ENCODE measurements at places on chromosomes 5 and 9. TPM values are rescaled to one million over a fixed set of nuclear protein-coding genes. Genes with fewer than 3 reads are reported as not detected.

- no peak for DNase-seq
These were observed 121.7 kb downstream of the ADAMTS6 start for GRCh38 chr5:65359981-65360380.

TLR4 gene
- total RNA-seq, result 9.8 TPM

TDRD7 gene
- total RNA-seq, result 25.7 TPM

DNA sequence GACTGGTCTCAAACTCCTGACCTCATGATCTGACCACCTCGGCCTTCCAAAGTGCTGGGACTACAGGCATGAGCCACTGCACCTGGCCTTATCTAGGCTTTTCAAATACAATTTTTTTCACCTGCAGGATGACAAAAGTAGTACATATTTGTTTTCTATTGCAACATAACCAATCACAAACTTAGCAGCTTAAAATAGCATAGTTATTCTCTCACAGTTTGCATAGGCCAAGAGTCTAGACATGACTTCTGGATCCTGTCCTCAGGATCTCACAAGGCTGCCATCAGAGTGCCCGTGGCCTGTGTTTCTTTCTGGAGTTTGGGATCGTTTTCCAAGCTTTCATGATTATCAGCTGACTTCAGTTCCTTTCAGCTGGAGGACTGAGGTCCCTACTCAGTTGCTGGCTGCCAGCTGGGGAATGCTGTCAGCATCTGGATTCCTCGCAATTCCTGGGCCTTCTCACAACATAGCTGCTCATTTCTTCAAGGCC lies 348.9 kb downstream of the ARHGEF28 start:
- no peak for DNase-seq

GRCh38 chr5:4196744-4197143 lies 601.1 kb downstream of the IRX1 start:
- DNase-seq, result no peak

DNA sequence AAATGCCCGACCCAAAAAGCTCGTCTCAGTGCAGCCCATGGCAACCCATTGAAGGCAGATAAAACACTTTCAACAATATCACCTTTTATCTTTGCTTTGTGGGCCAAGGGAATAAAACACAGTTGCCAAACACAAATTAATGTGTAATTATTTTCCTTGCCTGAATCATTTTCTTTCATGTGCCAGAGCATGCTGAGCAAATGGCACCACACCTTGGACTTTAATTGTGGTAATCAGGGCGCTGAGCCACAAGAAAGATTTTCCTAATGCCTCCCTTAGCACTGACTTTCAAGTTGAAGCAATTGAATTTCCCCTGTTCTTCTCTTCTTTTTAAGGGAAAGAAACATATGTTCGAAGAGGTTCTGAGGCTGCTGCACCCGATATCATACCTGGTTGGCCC lies 297.1 kb upstream of the MSX2 start:
- no peak for DNase-seq

GRCh38 chr9:88593537-88594185 lies 58.7 kb downstream of the NXNL2 start:
- DNase-seq, result peak; percentile 70

HTR4 gene
- 3.8 TPM for total RNA-seq

DNA sequence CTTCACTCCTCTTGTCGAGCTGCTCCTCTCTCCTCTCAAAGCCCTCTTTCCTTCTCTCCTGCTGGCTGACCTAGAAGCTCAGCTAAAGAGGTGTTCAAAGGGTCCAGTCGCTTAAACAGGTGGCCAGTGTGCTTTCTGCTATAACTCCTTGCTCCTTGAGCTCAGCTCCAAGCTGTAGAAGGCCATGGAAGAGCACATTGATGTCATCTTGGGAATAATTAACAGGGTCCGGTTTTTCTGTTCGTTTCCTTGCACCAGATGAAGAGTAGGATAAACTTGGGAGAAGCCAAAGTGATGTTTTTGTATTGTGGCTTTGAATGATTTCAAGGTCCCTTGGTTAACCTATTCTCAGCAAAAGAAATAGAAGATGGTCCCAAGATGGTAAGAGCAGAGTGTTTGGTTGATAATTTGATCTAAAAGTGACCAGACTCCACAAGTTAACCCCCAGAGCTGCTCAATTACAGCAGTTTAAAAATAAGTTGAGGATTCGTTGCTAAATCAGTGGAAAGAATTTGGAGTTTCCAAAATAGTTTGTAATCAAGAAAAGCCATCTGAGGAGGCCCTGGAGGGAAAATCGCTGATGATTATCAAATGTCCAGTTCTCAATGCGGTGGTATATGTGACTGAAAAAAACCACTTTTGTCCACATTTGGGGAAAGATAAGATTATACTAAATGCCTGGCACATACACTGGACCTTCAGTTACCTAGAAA lies 148.1 kb downstream of the DOCK8 start:
- no peak for DNase-seq

- DNase-seq, result no peak
These were observed 20.9 kb downstream of the CDHR2 start for GRCh38 chr5:176570044-176570443.

DNA sequence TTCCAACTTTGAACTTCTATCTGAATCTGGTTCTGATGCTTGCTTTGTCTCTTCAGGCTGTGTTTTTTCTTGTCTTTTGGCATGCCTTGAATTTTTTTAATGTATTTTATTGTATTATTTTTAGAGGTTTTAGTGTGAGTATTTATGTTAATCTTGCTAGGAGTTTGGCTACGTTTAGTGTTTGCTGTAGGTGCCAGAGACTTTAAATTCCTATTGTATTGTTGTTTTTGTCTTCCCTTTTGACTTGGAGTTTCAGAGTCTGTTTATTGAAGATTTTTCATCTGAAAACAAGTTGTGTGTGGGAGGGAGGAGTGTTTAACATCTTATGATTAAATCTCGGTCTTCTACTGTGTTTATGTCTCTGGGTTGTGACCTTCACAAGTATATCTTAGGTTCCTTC lies 956.8 kb downstream of the TLE1 start:
- no peak for DNase-seq

DNA sequence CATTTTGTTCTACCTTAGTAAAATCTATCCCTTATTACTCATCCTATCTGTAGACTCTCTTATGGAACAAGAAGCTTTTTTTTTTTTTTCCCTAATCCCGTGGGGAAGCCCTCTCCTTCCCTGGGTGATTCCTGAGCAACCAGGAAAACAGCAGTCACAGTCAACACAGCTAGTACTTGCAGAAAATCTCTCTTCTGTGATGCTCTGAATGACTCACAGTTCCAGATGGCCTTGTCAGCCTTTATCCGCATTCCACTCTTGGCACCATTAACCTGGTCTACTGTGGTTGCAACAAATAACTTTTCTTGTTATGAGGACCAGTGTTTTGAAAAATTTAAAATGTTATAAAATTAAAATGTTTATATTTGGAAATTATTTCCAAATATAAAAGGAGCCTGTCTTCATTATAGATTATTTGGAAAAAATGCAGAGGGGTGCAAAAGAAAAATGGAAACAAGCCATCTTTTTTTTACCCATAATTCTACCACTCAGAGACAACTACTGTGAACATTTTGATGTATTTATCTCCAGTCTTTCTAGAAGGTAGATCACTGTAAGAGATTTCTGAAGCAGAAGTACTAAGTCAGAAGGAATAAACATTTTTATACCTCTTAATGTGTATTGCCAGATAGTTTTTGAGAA lies 486.7 kb downstream of the RAB3C start:
- DNase-seq, result peak; percentile 41

- DNase-seq, result no peak
These were observed 11.4 kb upstream of the ACOT12 start for GRCh38 chr5:81405126-81405891.

DNA sequence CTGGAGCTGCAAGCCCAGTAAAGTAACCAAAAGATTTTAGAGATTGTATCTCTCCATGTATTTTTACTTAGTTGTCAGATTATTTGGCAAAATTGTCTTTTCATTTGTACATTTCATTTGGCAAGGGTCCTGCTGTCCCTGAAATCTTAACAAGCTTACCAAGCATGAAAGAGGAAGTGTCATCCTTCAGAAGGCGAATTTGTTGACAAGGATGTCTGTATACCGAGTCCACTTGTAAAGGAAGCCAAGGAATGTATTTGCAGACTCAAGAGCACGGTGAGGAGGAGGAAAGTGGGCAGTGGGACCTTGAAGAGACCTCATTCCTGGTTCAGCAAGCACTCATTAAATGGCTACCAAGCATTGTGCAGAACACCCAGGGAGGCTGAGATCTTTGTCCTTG lies 7.5 kb upstream of the OTULINL start:
- no peak for DNase-seq

PCDHA2 gene
- total RNA-seq, result 0.20 TPM

DNA sequence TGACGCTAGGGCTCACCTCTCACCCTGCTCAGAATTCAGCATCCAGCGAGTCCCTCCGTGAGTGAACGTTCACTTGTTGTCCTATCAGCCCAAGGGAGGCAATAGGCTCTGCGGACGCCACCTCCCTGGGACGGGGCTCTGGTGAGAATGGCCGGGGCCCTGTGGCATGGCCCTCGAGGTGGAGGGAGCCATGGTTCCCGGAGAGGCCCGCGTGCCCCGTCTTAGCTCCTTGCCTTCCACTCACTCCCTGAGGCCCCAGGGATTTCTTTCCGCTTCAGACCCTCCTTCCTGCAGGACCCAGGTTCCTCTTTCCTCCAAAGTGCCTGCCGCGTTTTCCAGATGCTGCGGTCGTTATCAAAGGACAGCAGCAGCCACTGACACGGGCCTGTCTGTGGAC lies 21.5 kb downstream of the EXOC3 start:
- DNase-seq, result no peak

DNA sequence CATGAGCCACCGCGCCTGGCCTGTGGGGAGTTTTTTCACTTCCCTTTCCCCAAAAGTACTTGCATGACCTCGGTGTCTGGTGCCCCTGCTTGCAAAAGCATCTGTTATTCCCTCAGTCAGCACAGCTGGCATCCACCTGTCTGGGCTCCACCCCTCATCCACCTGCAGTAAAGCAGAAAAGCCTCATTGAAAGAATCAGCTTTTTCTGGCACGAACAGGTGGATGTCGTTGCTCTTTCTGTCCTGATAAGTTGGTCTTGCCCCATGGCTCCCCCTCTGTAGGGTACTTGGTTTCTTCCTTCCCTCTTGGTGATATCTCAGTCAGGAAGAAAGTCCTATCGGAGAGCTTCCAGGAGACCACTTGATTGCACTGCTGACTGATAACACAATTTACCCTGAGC lies 37.4 kb downstream of the WWC1 start:
- no peak for DNase-seq

DNA sequence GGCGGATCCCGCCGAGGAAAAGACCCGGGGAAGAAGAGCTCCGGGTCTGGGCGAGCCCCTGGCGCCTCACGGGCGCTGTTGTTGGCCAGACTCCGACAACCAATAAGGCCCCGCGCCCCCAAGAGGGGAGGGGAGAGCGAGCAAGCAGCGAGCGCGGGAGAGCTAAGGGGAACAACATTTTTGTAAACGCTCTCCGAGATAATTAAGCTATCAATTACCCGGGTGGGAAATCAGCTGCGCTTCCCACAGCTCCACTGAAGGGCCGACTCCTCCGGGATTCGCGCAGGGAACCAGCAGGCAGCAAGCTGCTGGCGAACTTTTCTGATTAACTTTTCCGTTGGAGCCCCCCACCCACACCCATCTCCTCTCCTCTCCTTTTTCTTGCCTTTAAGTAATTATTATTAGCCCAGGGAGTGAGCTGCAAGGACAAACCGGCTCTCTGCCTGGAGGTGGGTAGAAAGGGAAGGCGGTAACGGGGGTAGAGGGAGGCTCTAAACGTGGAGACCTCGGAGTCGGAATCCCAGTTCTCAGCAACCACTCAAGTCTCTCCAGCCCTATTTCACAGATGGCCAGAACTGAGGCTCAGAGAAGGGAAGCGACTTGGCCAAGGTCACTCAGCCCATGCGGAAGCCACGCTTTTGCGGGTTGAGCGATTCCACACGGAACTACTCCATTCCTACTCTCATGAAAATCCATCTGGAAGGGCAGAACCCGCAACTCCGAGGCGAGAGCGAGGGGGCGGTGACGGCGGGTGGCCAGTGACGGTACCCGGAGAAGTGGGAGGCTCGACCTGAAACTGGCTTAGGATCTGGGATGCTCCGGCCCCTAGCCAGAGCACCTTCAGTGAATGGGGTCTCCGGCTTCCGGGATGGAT lies 1.3 kb downstream of the ASTN2 start:
- no peak for DNase-seq

EIF4E1B gene
- total RNA-seq, result not detected

DNA sequence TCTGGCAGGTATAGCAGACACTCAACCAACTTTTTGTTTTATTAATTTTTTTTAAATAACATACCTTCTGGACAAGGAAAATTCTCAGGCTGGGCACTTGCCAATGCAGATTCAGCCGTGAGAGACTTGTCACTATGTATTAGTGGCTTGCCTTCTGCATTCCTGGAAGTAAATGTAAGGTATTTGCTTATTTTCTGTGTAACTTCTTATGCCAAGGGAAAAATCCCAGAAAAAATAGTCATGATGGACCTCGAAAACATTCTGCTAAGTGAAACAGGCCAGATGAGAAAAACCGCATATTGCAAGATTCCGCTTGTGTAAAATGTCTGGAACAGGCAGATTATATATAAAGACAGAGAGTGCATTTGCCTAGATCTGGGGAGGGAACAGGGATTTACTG lies 260.3 kb upstream of the DAPK1 start:
- DNase-seq, result no peak

- peak; percentile 36 for DNase-seq
These were observed 140.1 kb upstream of the FBXL17 start for GRCh38 chr5:108521841-108522506.

DNA sequence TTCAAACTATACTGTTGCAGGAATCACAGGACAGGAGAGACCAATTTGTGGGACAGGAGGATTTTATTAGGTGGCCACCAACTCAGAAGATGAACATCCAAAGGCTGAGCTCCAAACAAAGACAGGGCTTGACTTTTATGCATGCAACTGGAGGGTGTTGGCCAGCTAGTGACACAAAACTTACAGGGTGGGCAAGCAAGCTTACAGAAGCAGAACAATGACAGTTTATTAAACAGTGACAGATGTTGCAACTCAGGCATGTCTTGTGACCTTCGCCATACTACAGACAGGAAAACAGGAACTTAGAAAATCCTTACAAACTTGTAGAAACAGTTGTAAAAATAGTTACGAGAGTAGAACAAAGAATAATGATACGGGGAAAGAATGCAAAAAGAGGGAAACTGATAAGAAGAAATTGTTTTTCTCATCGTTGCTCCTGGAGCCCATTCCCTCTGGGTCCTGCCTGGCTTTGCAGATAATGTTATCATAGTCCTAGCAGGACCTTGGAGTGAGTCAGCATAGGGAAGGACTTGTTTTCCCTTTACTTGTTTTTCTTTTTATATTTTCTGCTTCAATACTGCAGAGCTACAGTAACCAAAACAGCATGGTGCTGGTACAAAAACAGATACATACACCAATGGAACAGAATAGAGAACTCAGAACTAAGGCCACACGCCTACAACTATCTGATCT lies 2083.0 kb upstream of the ACO1 start:
- no peak for DNase-seq

- no peak for DNase-seq
These were observed 117.5 kb downstream of the FSTL4 start for GRCh38 chr5:133494923-133495246.
